ENCODE measurements at places on chromosomes 12 and 14.

- DNase-seq = peak; percentile 96
Observed at GRCh38 chr14:72638021-72638420, 255.9 kb downstream of the DPF3 start.

DNA sequence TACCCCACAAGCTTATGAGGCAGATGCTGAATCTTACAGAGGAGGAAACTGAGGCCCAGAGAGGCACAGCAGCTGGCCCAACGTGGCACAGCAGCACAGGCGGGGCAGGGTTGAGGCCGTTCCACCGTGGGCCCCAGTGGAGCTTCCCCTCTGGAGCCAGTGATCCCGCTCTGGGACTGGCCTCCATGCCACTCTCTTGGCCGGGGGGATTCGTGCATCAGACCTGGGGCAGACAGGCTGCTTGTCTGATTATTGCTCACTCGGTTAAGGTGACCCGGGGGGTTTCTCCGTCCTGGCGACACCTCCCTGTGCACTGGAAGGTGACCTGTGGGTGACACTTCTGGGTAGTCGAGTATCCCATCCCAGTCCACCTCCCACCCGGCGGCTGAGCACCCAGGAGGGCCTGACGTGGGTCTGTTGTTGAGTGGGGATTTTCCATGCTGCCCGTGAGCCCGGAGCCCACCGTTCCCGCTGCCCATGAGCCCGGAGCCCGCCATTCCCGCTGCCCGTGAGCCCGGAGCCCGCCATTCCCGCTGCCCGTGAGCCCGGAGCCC is 27.8 kb downstream of the NOC4L start:
- DNase-seq = no peak

GRCh38 chr12:67826148-67826547 is 163.1 kb upstream of the IFNG-AS1 start:
- DNase-seq = peak; percentile 11

- no peak for DNase-seq
Observed at GRCh38 chr14:26448181-26448855, 149.5 kb downstream of the NOVA1 start.

DNA sequence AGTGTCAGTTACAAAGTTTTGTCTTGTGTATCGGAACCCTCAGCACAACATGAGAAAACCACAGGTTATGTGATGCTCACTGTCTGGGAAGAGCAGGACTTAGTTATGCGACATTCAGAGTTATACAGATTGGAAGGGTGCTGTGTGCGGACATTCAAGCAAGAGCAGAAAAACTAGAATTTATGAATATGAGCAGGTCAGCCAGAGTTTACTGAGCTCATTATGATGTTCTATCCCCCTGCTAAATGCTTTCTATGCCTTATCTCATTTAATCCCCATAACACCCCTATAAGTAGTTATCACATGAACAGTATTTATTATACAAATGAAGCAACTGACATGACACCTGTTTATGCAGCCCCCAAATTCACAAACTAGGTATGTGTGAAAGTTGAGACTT is 1083.2 kb downstream of the FLRT2 start:
- DNase-seq = no peak

DNA sequence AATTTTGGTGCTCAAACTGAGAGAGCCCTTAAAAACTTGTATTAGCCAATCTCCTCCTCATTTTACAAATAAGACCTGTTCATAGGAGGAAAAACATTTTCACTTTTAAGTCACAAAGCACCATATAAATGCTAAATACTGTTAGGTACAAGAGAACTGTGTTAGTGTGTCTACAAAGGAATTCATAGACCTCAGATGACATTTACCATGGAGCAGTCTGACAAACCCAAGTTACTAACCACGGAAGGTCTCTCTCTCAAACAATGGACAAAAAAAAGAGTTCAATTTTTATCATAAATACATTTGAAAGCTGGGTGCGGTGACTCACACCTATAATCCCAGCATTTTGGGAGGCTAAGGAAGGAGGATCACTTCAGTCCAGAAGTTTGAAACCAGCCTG is 10.0 kb downstream of the SBNO1 start:
- peak; percentile 16 for DNase-seq

DNA sequence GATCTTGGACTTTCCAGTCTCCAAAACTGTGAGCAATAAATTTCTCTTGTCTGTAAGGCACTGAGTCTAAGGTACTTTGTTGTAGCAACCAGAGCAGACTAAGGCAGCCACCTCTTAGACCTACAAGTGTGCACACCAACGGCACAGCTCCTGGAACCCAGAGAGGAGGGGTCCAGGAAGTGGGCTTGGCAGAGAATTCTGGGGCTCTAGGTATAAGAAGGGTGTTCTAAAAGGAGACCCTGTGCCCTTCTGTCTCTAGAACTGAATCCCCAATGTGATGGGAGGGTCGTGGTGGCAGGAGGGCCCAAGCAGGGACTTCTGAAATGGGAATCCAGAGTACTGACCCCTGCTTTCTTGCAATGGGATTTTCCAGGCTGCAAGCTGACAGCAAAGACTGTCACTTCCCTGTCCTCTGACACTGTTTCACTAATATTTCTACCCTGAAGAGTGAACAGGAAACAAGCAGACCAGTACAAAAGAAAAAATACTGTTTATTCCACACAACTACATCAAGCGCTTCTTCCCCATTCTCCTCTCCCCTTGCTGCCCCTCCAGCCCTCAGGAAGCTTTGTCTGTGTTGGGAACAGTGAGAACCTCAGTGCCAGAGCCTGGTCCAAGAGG is 13.6 kb upstream of the TFCP2 start:
- DNase-seq = no peak

GRCh38 chr12:54989829-54990228 is 5.3 kb upstream of the TESPA1 start:
- DNase-seq = no peak

- no peak for DNase-seq
Observed at GRCh38 chr12:19545301-19545700, 106.0 kb downstream of the AEBP2 start.

- DNase-seq = peak; percentile 75
Observed at GRCh38 chr12:93453633-93454032, 11.9 kb upstream of the UBE2N start.

DNA sequence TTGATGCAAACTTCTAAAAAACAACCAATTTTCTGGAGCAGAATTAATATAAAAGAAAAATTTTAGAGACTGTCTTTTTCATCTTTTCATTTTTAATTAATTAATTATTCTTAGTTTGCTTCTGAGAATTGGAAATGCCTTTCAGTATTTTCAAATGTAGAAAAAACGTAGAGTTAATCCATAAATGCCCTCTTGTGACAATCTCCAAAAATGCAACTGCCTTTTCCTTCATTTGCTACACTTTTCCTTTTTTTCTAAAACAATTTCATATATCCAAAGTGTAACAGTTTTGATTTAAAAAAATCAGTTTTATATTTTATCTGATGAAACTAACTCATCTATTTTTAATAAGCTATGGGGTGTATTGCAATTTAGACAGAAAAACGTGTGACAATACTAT is 409.3 kb downstream of the PRKD1 start:
- peak; percentile 60 for DNase-seq

DNA sequence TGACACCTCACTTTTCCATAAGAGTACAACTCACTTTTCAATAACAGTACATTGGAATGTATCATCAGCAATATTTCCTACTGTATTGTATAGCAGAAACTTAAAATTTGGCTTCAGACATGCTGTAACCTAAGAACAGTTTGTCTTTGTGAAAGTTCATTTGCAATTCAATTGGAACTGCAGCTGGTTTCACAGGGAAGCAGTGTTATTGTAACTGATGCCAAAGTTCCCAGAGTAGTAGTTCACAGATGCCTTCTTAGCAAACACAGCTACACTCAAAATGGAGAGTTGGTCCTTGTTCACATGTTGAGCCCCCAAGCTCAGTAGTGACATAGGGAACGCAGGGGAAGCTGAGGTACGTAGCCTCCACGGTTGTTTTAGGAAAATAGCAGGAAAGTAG is 23.3 kb downstream of the PPP1R36 start:
- no peak for DNase-seq

DNA sequence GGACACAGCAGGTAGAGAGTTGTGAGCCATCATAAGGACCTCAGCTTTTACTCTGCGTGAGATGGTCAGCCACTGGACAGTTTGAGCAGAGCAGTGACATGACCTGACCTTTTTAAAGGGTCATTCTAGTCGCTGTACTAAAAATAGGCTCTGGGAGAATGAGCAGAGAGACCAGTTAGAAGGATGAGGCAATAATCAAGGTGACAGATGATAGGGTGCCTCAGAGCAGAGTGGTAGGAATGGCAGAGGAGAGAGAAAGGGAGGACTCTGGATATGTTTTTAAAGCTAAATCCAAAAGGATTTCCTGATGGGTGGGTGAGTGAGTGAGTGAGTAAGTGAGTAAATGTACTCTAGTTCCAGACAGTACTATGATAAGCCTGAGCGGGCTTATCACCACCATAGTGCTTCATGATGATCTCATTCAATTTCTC is 83.6 kb upstream of the ARHGAP5 start:
- DNase-seq = no peak

- DNase-seq = no peak
Observed at GRCh38 chr14:51248016-51248987, 8.3 kb downstream of the TMX1 start.

DNA sequence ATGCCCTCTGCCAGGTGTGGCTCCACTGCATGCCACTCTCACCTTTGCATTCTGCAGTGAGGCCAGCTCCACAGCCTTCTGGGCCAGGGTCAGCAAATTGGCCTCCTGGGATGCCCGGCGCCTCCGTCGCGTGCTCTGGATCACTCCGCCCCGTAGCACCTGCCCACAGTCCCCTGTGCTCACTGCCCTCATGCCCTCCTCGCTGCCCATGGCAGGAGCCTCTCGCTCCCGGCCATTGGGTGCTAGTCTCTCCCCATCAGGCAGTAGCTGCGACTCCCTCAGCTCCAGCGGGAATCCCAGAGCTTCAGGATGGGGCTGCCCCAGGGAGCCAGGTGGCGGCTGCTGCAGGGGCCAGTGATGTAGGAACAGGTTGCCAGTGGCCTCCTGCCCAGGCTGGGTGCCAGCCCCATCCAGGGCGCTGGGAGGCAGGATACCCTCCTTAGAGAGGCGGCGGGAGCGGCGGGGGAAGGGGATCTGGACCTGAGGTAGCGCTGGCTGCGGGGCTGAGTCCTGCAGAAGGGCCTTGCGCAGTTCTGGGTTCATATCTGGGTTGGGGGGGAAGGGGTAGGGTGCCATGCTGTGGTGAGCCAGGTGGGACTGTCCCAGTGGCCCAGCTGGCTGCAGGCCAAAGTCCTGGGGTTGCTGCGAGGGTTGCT is 24.5 kb upstream of the PNMA1 start:
- no peak for DNase-seq

DNA sequence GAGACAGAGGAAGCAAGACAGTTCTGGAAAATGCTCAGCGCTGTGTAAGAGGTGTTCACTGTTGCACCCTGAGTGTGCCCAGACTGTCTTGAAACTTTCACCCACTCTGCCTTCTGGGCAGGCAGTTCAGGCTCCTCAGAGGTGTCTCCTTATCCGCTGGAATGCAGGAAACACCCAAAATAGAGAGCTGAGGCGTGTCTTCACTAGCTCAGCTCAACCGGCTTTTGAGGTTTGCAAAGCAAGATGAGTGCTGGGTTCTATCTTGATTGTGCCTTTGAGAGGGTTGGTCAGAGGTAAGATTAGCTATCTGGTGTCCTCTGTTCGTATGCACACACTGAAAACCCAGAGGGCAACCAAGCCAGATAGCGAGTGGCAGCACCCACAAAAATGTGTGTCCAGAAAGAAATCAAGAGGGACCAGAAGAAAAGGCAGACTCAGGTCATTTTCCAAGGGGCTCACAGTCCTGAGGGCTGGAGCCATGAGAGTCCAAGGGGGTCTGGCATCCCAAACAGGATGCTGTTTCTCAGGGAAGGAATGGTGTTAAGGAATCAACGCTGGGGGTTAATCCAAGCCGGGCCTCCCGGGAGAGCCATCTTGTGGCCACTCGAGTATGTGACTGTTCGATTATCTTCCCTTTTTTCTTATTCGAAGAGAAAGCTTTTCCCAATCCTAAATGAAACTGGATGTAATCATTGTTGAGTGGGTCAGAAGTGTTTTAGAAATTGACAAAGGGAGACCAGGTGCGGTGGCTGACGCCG is 47.1 kb downstream of the TBX3 start:
- DNase-seq = peak; percentile 48

DNA sequence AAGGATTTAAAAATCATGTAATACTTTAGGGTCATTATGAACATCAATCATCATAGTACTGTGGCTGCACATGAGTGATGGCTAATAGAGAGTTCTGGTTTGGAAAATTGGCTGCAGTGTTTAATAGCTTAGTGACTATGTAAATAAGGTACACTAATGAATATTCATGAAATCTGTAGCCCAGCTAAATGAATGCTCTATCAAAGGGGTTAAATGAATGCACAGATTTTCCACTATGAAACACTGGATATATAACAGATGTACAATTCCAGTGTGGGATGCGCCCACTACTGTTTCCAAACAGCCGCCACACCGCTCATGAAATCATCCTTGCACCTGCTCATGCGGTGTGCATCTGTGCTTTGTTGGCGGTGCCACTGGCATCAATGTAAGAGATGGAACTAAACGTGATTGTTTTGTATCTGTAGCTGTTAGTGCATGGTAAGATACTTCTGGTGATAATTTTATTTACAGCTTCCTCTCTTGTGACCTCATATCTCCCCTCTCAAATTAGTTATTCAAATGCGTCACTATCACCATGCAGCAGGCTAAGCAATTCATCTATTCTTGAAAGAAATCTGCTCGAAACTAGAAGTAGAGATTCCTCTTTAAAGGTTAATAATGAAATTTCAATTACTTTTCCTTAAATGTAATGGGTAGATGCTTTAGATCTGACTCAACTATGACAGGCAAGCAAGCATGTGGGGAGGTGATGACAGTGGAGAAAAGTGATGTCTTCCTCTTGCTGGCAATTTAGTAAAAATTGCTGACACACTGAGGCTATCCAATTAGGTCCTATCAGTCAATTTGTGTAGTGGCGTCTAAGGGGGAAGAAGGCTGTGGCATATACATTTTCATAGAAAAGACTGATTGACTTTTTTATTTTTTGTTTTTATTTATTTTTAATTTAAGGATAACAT is 433.6 kb downstream of the AEBP2 start:
- no peak for DNase-seq

- no peak for DNase-seq
Observed at GRCh38 chr12:16154990-16155389, 122.5 kb downstream of the SLC15A5 start.

DNA sequence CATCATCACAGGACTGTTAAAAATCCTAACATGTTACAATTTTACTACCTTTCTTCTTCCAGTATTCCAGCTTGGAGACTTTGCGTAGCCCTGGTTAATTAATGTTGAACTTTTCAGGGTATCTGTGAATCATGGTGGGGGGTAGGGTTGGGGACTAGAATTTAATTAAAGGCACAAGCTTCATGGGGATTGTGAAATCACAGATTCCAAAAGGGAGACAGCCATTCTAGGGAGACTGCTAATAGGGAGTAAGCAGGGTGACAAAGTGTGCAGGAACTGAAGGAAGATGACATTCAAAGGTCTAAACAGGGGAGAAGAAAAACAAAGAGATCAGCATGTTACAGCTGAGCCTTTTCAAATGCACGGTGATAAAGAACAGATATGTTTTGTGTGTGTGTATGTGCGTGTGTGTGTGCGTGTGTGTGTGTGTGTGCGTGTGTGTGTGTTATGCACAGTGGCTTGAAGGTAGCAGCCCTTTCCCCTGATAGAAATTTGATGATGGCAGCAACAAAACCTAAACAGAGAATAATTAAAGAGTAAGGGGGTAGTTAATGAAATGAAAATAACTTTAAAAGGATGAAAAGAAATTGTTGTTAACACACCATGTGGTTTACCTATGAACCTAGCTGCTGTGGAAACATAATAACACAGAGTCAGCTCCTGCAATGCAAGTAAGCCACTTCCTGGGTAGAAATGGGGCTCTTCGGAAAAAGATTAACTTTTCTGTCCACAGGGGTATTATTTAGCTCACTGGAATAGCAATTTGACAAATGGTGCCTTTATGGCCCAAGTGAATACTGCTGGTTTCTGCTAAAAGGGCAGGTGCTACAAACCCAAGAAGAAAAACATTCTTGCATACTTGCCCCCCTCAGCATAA is 581.7 kb downstream of the DIO2 start:
- no peak for DNase-seq

Data from ELR (cell line).